HuH-7 (cell line): ENCODE measurements at places on chromosomes 3 and 15.

DNA sequence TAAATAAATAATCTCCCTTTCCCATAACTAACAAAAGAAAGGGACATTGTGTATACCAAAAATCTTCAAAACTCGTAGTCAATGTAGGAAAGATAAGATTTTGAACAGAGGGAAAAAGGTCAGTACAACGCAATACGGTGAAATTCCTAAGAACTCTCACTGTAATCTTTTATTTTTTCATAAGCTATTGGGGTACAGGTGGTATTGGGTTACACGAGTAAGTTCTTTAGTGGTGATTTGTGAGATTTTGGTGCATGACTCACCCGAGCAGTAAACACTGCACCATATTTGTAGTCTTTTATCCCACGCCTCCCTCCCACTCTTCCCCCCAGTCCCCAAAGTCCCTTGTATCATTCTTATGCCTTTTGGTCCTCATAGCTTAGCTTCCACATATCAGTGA is 718.0 kb downstream of the TBL1XR1 start:
- DNase-seq = no peak

GRCh38 chr3:47846186-47846879 is 43.4 kb downstream of the DHX30 start:
- DNase-seq = no peak

- DNase-seq = no peak
Observed at GRCh38 chr3:186754006-186754405, 29.4 kb upstream of the EIF4A2 start.

GRCh38 chr3:58008141-58009025 is at the start of gene FLNB:
FLNB (plus strand) TSS chr3:58008422; CDS start chr3:58008565, 143 bp downstream.
- DNase-seq = peak; percentile 64

DNA sequence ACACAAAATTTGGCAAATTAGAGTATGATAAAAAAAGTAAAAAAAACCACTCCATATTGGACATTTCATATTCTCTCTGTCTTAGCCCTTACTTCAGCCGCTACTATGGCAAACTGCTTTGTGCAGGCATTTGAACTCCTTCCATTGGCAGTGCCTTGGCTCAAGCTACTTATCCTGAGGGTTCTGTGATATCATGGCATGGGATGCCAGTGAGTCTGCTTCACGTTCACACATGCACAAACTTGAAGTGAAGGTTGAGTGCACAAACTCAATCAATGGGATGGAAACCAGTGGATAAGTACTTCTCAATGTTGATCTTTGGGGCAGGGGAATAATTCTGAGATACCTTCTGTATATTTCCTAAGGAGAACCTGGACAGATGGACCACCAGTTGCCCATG is 117.2 kb downstream of the IL20RB start:
- DNase-seq = no peak

- DNase-seq = no peak
Observed at GRCh38 chr15:32825219-32825618, 107.4 kb downstream of the GREM1 start.

GRCh38 chr15:37111427-37111717 is 11.0 kb upstream of the MEIS2 start:
- DNase-seq = no peak

DNA sequence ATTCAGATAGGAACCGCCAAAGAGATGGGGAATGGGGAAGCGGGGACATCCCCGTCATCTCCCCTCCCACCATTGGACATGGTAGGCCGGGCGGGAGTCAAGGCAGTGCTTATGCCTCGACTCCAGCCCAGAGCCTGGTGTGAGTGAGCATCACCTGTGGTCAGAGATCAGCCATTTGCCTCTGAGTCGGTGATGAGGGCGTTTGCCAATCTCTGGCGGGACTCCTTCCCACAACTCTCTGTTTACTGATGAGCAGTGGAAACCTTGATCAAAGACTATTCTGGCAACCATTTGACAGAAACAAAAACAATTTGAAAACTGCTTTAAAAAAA is 63.9 kb upstream of the HES1 start:
- no peak for DNase-seq

GRCh38 chr3:69014022-69014580 is 617 bp upstream of the EOGT start:
- no peak for DNase-seq

DNA sequence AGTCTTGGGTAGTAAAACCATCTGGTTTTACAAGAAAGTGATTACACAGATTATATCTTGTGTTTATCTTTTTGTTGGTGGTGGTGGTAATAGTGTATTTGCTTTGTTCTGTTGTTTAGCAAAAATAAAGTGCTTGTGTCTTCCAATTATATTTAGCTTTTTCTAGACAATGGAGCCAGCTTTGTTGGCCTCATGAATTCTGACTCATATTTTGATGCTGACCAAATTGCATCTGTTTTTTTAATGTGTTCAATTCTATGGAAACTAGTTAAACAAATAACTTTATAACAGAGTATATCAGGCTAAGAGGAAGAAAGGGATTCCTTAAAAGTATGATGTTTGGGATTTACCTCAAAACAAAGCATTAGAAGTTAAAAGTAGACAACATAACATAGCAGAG is 69.3 kb upstream of the BFSP2 start:
- DNase-seq = no peak

DNA sequence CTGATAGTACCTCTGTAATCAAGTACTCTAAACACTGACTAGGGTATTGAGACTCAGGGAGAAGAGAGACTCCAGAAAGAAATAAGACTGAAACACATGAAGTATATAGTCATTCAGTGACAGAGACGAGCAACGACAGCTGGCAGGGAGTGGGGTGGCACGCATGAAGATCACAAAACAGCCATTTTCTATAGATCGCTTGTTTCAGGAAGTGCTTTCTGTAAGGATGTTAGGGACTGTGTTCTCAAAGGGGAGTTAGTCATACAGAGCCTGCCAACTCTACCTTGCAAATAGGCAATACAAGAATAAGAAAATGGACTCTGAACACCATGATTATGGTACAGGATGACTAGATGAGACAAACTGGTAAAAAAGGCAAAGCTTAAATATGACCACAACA is 139.5 kb downstream of the TBL1XR1 start:
- DNase-seq = no peak

GRCh38 chr15:27061739-27062138 is 90.8 kb downstream of the GABRG3 start:
- DNase-seq = no peak

- no peak for DNase-seq
Observed at GRCh38 chr3:149736953-149737205, 15.4 kb downstream of the COMMD2 start.

DNA sequence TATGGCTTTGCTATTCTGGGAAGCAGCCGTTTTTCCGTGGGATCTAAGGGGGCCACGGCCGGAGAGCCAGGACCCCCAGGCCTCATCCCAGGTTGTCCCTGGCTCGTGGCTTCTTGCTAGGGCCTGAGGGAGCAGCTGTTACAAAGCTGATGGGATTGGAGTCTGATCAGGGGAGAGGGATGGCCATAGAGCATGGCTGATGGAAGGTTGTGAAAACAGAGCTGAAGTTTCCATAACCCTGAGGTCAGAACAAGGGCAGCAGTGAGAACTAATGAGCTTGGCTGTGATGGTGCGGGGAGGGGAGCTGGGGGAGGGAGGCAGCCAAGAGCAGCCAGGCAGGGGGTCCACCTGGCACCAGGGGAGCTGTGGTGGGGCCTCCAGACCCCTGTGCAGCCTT is 63.0 kb downstream of the LINGO1 start:
- DNase-seq = peak; percentile 84

DNA sequence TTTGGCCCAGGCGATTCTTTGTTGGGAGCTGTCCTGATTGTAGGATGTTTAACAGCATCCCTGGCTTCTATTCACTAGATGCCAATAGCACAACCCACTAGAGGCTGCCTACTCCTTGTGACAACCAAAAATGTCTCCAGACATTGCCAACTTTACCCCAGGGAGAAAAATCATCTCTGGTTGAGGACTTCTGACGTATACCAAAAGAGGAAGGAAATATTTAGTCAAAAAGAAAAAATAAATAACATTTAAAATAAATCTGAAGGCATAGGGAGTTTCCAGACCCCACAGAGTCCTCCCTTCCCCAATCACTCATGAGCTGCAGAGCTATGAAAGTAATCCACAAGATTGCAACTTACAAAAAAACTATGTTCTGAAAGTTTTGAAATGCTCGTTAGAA is 61.0 kb downstream of the MECOM start:
- no peak for DNase-seq

DNA sequence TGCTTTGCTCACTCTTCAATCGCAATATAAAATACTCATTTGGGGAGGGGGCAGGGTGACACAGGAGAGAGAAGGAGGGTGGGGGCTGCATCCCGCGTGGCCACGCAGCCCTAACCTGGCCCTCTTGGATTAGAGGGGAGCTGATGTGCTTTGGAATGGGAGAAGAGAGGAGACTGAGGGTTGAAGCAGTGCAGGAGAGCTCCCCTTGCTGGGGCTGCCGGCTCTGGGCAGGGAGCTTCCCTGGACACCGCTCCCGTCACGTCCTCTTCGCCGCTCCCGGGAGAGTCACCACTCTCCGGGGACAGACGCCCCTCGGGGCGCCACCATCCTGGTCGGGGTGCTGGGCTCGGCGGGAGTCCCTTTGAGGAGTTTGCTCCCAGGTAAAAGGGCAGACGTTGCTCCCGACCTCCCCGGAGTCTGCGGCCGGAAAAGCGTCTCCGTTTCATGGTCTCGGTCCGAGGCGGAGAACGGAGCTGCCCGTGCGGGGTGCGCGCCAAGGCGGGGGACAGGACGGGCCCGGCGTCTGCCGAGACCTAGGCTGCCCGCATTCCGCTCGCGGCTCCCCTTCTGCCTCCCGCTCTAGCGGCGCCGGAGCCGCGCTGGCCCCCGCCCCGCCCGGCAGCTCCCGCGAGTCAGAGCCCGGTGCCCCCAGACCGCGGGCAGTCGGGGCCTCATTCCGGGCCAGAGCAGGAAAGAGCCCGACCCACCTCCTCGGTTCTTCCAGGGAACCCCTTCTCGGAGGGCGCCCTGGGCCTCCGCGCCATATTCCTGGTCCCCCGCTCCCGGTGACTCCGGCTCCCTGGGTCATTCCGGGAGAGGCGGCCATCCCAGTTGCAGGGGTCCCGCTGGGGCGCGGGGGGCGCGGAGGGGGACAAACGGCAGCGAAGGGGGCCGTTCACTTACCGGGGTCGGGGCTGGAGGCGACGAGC is 603 bp downstream of the SLC7A14 start:
- DNase-seq = peak; percentile 46

DNA sequence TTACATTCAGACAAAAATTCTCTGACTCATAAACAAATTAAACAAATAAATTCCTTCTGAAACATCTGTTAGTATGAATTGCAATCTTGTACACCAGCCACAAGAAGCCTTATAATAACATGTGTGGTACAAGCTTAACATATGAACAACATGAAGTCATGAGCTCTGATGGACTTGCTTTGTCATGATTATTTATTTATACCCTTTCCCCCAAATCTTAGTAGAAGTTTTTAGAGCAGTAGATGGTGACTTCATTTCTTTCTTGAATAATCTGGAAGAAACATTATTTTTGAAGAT is 633.4 kb downstream of the EPHA3 start:
- no peak for DNase-seq

- no peak for DNase-seq
Observed at GRCh38 chr3:173221010-173221409, 80.0 kb upstream of the SPATA16 start.

- DNase-seq = no peak
Observed at GRCh38 chr15:88803241-88803919, at the start of gene ACAN. ACAN (plus strand) TSS chr15:88803436; CDS start chr15:88836207, 32,771 bp downstream.

- no peak for DNase-seq
Observed at GRCh38 chr3:17985658-17986347, 243.4 kb upstream of the TBC1D5 start.

DNA sequence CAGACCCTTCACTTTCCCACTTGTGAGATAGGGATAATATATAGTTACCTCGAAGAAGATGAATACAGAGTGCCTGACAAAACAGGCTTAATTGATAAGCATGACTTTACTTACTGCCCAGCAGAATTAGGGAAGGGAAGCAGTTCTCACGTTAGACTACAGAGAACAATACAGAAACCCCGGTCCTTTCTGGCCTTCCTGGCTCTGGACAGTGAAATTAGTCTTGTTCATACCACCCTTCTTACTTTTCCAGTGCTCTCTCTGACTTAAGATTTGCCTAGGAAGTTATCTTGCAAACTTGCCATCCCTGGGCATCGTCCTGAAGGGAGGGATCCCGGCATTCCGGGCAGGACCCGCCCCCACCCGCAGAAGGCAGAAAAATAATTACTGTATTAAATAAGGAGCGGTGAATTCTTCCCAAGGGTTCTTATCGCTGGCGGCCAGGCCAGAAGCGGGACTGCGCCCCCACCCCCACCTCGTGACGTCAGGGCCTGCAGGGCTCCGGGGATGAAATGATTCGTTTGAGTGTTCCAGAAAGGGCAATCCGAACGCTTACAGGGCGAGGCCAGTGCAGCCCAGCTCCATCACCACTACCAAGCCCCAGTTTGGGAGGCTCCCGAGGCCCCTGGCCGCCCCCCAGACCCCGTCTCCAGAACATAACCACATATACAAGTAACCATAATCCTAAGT is 8.4 kb downstream of the SOX2 start:
- no peak for DNase-seq

DNA sequence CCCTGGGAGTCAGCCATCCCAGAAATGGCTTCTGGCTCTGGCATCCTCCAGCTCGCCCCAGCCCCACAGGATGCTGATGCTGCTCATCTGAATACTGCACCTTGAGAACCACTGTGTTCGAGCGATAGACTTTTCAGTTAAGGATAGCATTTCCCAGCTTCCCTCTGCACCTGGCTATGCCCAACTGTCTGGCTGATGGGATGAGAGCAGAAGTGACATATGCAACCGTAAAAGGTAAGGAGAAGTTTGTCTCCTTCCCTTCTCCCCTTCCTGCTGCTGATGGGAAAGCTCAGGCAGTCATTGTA is 9.7 kb upstream of the HHATL start:
- no peak for DNase-seq

- no peak for DNase-seq
Observed at GRCh38 chr3:29189328-29189727, 91.5 kb upstream of the RBMS3 start.

- DNase-seq = no peak
Observed at GRCh38 chr3:108518895-108519294, 8.5 kb upstream of the MYH15 start.

GRCh38 chr3:178054471-178054870 is 481.8 kb upstream of the KCNMB2 start:
- DNase-seq = no peak
